ENCODE measurements at places on chromosomes 4 and X. TPM values are rescaled to one million over a fixed set of nuclear protein-coding genes. Genes with fewer than 3 reads are reported as not detected.

DMRTC1 gene
- total RNA-seq, result not detected

PDLIM5 gene
- 473 TPM for total RNA-seq

SETD7 gene
- 107 TPM for total RNA-seq

GAGE12H gene
- not detected for total RNA-seq

GTPBP6 gene
- 79.4 TPM for total RNA-seq

SOD3 gene
- total RNA-seq, result 2.5 TPM

TEX13B gene
- not detected for total RNA-seq

UGT8 gene
- total RNA-seq, result 0.11 TPM

HTR2C gene
- total RNA-seq, result not detected

KIT gene
- total RNA-seq, result 2.9 TPM

IL13RA1 gene
- 23.2 TPM for total RNA-seq

SYN1 gene
- not detected for total RNA-seq

ZAR1 gene
- not detected for total RNA-seq

MRFAP1 gene
- total RNA-seq, result 225 TPM

LGI2 gene
- 0.13 TPM for total RNA-seq

USP53 gene
- total RNA-seq, result 97.7 TPM

TMPRSS11D gene
- not detected for total RNA-seq

ABCG2 gene
- not detected for total RNA-seq

FRMD7 gene
- total RNA-seq, result not detected

CHRDL1 gene
- 2.7 TPM for total RNA-seq

C4orf54 gene
- 37.4 TPM for total RNA-seq

FAM47B gene
- total RNA-seq, result not detected

DCAF8L2 gene
- total RNA-seq, result not detected

AIMP1 gene
- total RNA-seq, result 23.2 TPM

VSIG4 gene
- total RNA-seq, result 17.8 TPM

LEF1 gene
- total RNA-seq, result not detected

LRRC66 gene
- total RNA-seq, result 0.60 TPM

ASB9 gene
- not detected for total RNA-seq

FSTL5 gene
- not detected for total RNA-seq

ZCCHC18 gene
- not detected for total RNA-seq

All from gastrocnemius medialis (tissue), 4 donors.